Cortex of kidney (tissue), 1 donor: ENCODE measurements at places on chromosomes 11 and 22.

DNA sequence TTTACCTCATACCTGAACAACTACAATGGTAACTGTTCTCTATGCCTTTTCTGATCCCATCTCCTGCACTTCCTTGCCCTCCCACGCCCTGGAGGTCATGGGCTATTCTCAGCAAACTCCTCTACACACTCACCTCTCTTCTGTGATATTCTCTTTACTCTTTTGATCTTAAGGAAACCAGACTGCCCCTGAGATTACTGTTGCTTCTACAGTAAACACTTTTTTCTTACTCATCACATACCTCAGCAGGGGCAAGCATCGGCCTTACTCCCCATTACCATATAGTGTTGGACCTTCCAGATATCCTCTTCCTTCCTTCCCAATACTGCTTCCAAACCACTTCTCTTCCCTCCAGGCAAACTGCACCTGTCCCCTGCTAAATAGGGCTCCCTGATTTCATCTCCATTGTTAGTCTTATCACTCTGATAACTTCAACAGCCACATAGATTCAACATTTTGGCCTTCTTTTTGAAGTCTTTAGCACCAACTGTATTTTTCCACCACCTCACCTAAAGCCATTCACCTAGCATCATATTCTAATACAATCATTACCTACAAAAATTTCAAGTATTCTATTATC, 141.2 kb downstream of the RBFOX2 start:
- no peak for DNase-seq

DNA sequence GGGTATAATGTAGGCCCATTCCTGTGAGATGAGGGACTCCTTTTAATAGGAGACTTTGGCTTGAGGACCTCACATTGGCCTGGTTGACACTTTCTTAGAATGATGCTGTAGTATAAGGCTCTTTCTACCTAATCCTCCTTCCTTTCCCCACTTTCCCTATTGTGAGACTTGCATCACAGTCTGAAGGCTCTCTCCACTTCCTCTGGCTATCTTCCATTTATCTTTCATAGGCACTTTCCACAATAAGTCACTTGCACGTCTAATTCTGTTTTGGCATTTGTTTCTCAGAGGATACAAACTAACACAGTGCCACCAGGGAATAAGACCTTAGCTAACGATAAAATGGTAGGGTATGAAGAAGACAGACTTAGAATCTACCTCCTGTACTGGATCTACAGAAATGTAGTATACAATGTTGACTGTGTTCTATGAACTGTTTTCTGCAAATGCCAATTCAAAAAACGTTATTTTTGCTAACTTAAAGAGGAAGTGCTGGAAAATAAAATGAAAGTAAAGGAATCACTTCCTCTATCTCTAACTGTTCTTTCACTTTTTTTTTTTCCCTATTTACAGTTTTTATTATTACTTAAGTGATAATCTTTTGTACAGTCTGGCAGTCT, 17.9 kb upstream of the PDE3B start:
- DNase-seq: no peak

DNA sequence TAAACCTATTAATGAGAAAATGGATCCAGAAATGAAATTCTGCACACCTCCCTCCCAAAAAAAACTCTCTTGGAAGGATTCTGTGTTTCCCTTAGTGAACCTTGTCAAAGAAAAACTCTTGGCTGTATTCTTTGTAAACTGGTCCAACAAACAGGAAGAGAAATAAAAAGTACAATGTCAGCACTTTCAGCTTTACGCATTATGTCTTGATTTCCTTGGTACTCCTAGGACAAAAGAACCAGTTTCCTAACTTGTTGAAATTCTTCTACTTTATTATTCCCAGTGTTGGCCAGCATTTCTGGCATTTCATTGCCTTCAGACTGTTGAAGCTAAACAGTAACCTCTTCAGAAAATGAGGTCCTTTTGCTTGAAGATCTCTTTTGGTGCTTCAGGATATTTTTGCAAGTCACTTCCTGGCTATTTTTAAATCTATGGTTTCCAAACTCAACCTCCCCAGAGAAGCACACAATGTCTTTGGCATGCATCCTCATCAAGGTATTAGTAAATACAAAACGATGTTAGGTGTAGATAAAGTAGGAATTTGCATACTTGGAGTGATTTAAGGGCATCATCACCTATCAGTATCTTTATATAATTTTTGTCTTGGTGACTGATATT, 342.7 kb downstream of the AASDHPPT start:
- DNase-seq: no peak

DNA sequence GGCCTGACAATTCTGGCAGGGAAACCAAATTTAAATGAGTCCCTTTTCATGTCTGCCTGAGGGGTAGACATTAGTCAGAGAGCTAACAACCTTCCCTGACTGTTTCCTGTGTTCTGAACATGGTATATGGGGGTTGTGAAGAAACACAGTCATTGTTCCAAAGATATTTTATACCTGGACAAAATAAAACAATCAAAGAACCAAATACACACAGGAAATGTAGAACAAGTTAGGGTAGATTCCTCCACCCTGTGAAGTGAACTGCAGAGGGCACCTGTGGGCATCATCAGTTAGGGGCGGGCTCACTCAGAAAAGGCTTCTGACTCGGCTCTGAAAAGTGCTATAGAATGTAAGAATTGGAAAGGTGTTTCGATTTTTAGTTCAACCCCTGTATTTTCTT, 231.9 kb upstream of the CADM1 start:
- no peak for DNase-seq

- DNase-seq: no peak
These were observed 5.1 kb upstream of the OSBPL5 start for GRCh38 chr11:3170044-3170755.

- no peak for DNase-seq
These were observed 13.7 kb upstream of the CPT1A start for GRCh38 chr11:68855205-68855981.
